ENCODE measurements at places on chromosomes 3 and 15. TPM values are rescaled to one million over a fixed set of nuclear protein-coding genes. Genes with fewer than 3 reads are reported as not detected.

CHRNA5 gene
- 1.7 TPM for total RNA-seq

ITGA11 gene
- 8.3 TPM for total RNA-seq

DNA sequence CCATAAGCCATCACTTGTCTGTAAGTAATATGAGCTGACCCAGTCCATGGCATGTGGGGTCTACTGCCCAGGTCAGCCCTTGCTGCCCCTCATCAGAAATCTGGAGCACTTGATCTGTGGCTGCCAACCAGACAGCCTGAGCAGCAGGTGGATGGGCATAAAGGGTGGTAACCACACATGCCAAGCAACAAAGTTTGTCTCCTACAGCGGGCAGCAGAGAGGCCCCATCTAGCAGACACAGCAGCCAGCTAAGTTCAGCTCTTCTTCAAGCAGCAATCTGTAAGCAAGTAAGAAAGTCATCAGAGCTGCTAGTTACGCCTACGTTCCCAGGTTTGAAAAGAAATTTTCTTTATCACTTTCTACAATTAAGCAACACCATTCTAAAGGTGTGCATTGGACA is 27.9 kb downstream of the CHCHD4 start:
- ATAC-seq = no peak

GOLGA6L7 gene
- total RNA-seq = not detected

DNA sequence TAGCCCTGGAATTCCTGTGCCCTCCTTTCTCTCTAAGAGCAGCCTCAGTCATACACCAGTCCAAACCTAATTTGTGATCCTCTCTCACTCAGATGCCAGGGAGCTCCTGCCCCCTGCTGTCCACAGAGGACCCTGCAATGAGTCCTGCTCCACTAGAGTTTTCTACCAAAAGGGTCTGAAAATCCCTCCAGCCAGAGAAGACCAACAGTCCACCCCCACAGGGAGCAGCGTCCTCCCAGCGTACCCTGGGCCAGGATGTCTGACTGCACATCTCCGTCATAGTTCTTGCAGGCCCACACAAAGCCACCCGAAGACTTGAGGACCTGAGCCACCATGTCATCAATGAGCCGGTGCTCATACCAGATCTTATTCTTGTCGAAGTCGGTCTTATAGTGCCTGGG is 15.4 kb downstream of the IDH2 start:
- no peak for ATAC-seq

DUOX2 gene
- 0.47 TPM for total RNA-seq

DNA sequence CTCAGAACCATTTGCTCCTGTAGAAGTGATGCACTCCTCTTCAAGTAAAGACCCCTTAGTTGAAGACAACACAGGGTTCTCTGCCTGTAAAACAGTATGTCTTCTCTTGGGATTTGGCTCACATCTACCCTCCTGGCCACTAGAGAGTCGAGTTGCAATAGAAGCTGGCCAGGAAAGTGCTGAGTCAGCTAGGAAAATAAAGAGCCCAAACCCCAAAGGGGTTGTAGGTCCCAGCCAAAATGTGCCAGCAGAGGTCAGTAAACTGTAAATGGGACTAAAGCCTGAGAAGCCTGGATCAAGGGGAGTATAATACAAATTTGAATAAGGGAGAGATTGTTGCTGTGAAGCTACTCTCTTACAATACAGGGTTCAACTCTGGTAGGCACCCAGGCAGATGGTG is 37.2 kb upstream of the THBS1 start:
- no peak for ATAC-seq

- no peak for ATAC-seq
Measured at GRCh38 chr15:66240240-66240794, 13.2 kb downstream of the MEGF11 start.

- ATAC-seq = no peak
Measured at GRCh38 chr3:124599147-124599765, 131.0 kb upstream of the UMPS start.

- no peak for ATAC-seq
Measured at GRCh38 chr15:56739964-56740640, 6.8 kb upstream of the ZNF280D start.

GOLGA6B gene
- total RNA-seq = not detected

DNA sequence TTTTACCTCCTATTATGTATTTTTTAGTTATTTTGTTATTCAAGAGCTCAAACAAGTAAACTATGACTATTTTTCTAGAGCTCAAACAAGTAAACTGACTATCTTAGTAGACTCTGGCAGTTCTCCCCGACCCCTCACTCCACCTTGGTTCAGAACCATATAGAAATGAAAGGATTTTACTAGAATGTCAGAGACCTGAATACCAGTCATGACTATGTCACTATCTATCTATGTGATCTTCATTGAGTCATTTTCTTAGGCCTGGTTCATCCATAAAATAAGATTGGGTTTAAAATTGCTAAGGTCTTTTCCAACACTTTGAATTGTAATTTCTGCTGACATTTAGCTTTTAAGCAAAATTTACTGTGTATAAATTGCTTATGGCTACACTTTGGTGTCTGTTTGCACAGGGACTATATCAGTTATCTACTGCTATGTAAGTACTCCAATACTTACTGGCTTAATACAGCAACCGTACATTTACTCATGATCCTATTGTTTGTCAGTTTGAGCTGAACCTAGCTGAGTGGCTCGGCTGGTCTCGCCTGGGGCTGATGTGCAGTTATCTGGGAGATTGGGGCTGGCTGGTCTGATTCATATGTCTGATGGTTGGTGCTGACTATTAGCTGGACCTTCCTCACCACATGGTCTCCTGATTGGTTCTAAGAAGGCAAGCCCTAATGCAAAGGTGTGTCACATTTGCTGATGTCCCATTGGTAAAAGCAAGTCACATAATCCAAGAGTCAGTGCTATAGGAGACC is 37.0 kb downstream of the RASA2 start:
- ATAC-seq = no peak
